ENCODE measurements at places on chromosomes 6 and 20. TPM values are rescaled to one million over a fixed set of nuclear protein-coding genes. Genes with fewer than 3 reads are reported as not detected.

The SLC22A2 gene
- total RNA-seq = not detected

The TFAP2D gene
- not detected for total RNA-seq

The MCHR2 gene
- not detected for total RNA-seq

GRCh38 chr6:154649721-154650120, 83.5 kb upstream of the SCAF8 start:
- peaks cover 14% of the 10 kb centered on the region for H3K4me1 ChIP-seq
- no peaks in the 10 kb centered on the region for H3K36me3 ChIP-seq
- H3K4me3 ChIP-seq = no peak overlapping the region
- no peak for DNase-seq

DNA sequence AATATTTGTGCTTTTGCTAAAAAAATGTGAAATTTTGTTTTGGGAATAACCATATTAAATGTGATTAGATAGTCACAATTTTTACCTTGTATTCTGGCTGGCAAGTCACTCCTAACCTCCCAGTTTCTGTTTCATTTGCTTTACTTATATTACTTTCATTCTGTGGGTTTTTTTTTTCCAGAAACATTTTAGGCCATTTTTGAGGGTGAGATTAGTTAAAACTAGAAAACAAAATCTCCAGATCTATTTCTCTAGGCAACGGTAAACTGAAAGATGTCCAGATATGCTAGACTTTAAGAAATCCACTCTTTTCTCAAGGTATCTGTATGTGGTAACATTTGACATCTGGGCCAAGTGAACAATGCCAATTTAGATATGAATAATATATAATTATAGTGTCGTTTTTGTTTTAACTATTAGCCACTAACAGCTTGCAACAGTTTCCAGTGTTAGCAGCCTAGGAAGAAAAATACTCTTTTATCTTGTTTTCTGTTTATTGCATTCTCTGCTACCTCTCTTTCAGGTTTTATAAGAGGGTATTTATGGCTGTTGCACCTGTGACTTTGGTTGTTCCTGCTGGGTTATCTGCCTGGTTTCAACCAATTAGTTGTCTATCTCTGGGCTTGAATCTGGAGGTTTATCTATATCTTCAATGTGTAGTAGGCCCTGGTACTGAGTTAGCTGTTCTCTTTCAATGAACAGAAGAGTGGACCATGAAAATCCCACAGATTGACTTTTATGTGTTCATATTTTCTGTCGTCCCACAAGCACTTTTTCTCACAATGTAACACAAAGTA, 260.9 kb downstream of the NKAIN2 start:
- H3K27me3 ChIP-seq = no peaks in the 10 kb centered on the region
- DNase-seq = no peak
- no peaks in the 10 kb centered on the region for H3K36me3 ChIP-seq

DNA sequence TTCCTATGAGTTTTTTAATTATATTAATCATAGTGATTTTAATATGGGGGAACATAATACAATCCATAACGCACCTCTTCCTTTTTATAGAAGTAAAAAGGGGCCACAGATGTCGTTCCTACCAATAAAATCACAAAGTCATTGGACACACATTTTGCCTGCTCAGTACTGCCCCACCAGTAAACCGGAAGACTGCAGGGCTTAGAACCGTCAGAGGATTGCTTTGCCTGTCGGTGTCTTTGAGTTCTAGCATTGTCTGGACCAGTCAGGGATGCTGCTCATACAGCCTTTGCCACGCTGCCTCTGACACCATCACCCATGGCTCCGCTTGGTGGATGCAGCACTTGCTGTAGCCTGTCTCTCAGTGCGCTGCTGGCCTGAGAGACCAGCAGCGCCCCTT, 853.6 kb downstream of the C6orf118 start:
- no peak overlapping the region for H3K4me3 ChIP-seq
- no peaks in the 10 kb centered on the region for H3K36me3 ChIP-seq
- H3K4me1 ChIP-seq = no peaks in the 10 kb centered on the region
- no peak for DNase-seq
- H3K27me3 ChIP-seq = no peaks in the 10 kb centered on the region
- no peak overlapping the region for H3K27ac ChIP-seq

GRCh38 chr6:64230530-64230929, 594.9 kb downstream of the PHF3 start:
- no peak for DNase-seq
- no peaks in the 10 kb centered on the region for H3K27me3 ChIP-seq
- no peak overlapping the region for H3K4me3 ChIP-seq
- H3K36me3 ChIP-seq = no peaks in the 10 kb centered on the region
- H3K4me1 ChIP-seq = no peaks in the 10 kb centered on the region
- H3K27ac ChIP-seq = no peak overlapping the region

DNA sequence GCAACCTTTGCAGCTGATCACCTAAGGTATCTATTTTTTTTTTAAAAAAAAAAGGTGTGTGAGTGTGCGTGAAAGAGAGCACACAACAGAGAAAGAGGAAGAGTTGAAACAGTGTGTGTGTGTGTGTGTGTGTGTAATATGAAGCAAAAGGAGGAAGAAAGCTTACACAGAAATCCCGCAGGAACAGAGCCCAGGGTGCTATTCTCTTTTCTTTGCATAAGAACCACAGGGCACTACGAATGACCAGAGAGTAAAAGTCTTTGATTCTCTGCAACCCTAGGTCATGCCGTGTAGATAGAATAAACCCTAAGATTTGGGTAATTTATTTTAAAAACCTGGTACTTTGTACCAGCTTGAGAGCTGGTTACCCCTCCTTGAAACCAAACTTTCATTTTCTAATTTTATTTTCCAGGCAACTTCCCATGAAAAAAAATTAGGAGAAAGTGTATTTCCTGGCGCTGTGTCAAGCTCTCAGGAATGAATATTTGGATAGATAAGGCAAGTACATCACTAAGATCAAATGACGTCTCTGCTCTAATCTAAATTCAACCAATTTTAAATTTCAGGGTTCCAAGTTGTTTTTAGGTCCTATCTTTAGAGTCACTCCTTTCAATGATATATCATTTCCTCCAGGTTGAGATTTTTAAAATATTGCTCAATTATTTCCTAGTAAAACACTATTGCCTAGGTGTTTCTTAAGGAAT, 47.9 kb upstream of the ID4 start:
- no peaks in the 10 kb centered on the region for H3K27me3 ChIP-seq
- no peak overlapping the region for H3K4me3 ChIP-seq
- no peak for DNase-seq
- no peak overlapping the region for H3K27ac ChIP-seq
- no peaks in the 10 kb centered on the region for H3K4me1 ChIP-seq
- no peaks in the 10 kb centered on the region for H3K36me3 ChIP-seq

GRCh38 chr6:54291146-54291545, 17.1 kb upstream of the TINAG start:
- H3K27ac ChIP-seq = no peak overlapping the region
- no peak overlapping the region for H3K4me3 ChIP-seq
- no peaks in the 10 kb centered on the region for H3K36me3 ChIP-seq
- no peaks in the 10 kb centered on the region for H3K4me1 ChIP-seq
- H3K27me3 ChIP-seq = no peaks in the 10 kb centered on the region

- H3K27me3 ChIP-seq = no peaks in the 10 kb centered on the region
- no peak for DNase-seq
- H3K36me3 ChIP-seq = no peaks in the 10 kb centered on the region
- no peak overlapping the region for H3K27ac ChIP-seq
- H3K4me1 ChIP-seq = no peaks in the 10 kb centered on the region
Observed at GRCh38 chr6:88134575-88134974, 31.6 kb downstream of the CNR1 start.
